ENCODE measurements at places on chromosomes 6 and 20.
A peak's percentile ranks its signal among the peaks of the same experiment; 100 is the strongest.

GRCh38 chr6:14119784-14120183 lies 2.2 kb downstream of the CD83 start:
- no peak for DNase-seq

- no peak for DNase-seq
These were observed 270 bp downstream of the PLEKHG1 start for GRCh38 chr6:150600010-150600300.

- no peak for DNase-seq
These were observed at the start of gene NRN1 for GRCh38 chr6:6006428-6007365. Gene NRN1, minus strand, starts transcription at chr6:6006925. Its CDS starts 176 bp downstream, at chr6:6006749.

DNA sequence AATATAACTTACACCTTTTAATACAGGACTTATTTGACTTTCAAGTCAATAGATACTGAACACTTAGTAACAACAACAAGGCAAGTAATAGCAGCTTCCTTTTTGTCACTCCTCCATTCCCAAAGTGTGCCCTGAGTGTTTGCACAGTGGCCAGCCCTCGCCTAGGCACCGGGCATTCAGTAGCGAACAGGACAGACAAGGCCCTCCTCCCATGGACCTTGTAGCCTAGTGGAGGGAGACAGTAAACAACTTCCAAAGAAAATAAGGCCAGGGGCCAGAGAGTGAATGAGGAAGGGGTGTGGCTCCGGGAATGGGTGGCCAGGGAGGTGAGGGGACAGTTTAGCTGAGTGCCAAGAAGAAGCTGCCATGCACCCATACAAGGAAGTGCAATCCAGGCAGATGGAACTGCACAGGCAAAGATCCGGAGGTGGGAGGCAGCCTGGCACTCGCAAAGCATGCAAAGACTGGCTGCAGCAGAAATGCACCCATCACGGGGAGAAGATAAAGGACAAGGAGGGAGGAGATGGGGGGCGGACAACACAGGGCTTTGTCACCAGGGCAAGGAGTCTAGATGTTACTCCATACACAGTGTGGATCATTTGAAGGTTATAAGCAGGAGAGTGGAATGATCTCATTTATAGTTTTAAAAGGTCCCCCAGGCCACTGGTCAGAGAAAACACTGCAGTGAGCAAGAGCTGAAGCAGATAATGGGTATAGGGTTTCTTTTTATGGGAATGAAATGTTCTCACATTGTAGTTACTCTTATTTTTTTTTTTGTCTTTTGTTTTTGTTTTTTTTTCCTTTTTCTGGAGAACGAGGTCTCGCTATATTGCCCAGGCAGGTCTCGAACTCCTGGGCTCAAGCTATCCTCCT lies 32.2 kb downstream of the ATP9A start:
- no peak for DNase-seq

DNA sequence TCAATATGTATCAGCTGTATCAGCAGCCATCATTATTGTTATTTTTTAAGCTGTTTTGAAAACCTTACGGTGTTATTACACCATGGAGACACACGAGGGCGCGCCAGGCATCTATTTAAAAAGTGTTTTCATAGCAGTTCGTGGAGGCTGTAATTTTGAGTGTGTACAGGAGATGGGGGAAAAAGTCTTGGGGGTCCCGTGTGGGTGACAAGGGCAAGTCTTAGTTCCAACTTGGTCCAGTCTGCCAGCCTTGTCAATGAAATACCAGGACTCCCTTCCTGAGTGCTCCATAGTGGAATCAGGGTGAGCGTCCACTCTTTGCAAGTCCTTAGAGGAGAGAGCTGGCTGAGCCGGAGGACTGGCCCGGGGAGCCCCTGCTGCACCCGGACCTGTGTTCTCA lies 43.3 kb downstream of the SLC2A10 start:
- DNase-seq = peak; percentile 33

DNA sequence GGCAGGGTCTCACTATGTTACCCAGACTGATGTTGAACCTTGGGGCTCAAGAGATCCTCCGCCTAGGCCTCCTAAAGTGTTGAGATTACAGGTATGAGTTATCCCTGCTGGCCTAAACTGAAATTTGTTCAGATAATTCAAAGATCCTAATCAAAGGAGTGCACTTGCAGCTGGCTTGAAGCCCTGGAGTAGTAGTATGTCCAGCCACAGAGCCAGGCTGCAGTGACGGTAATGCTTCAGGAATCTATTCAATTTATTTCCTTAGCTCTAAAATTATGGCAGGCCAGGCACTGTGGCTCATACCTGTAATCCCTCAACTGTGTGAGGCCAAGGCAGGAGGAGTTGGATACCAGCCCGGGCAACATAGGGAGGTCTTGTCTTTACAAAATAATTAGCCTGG lies 1.4 kb upstream of the DDX43 start:
- DNase-seq = no peak

All from stimulated activated CD4-positive, alpha-beta T cell treated with anti-CD3 and anti-CD28 coated beads, Interleukin-15, amount 100 ng/mL, for 1 hour (primary cell).